Activated CD8-positive, alpha-beta memory T cell treated with anti-CD3 and anti-CD28 coated beads for 1 hour (primary cell): ENCODE measurements at places on chromosomes 6 and 20.

GRCh38 chr20:15359056-15359455 lies 1021.6 kb upstream of the FLRT3 start:
- no peak for DNase-seq

DNA sequence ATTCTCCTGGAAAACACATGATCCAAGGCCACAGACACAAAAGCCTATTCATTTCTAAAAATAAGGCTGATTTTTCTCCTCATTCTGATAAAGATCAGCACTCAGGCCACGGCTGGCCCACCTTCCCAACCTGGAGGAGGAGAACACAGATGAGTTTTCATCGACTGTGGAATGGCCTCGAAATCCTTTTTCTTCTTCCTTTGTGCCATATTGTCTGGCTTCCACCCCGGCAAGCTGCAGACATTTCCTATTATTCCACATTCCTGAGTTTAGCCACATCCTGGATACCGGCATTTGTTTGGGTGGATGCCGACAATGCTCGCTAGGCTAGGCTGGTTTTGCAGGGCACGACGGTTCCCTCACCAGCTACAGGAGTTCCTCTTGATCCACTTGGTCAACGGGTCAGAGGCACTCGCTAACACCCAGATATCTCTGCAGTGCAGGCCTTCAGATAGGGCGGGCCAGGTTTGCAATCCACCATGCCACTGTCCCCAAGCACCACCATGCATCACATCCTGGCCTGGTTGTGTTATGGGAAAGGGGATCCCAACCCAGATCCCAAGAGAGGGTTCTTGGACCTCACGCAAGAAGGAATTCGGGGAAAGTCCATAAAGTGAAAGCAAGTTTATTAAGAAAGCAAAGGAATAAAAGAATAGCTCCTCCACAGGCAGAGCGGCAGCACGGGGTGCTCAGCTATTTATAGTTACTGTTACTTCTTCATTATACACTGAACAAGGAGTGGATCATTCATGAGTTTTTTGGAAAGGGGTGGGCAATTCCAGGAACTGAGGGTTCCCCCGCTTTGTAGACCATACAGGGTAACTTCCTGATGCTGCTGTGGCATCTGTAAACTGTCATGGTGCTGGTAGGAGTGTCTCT lies 4.2 kb upstream of the CTSZ start:
- no peak for DNase-seq

DNA sequence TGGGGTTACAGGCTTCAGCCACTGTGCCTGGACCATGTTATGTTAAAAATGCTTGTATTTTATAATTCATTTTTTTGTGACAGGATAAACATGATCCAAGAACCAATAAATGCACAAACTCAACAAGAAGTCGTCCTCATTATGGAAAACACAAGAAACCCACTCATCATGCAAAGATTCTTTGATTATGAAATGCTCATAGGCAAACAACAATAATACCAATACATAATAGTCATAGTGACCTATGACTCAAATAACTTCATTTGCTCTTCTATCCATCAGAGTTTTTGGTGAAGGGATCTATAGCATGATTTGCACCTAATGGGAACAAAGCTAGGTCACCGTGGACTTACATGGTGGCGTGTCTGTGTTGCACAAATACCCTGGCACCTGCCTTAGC lies 217.1 kb upstream of the THEMIS start:
- DNase-seq: no peak

DNA sequence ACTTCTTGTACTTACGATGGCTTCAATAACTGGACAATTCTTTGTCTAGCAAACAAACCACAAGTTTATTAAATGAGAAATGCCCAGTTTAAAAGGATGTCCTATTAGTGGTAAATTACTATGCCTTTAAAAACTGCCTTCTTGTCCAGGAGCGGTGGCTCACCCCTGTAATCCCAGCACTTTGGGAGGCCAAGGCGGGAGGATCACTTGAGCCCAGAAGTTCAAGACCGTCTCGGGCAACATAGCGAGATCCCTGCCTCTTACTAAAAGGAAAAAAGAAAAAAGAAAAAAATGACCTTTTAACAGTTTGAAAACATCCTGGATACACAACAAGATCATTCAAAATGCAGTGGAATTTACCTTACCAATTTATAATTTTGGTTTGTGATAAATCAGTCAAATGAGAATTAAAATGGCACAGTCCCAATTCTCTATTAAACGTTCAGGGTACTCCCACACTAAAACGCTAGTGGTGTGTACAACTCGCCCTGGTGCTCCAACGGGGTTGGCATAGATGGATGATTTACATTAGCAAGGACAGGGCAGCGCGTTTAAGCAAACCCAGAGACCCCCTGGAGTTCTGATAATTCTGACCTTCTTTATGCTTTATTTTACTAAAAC lies 2.3 kb downstream of the ZBTB2 start:
- no peak for DNase-seq

DNA sequence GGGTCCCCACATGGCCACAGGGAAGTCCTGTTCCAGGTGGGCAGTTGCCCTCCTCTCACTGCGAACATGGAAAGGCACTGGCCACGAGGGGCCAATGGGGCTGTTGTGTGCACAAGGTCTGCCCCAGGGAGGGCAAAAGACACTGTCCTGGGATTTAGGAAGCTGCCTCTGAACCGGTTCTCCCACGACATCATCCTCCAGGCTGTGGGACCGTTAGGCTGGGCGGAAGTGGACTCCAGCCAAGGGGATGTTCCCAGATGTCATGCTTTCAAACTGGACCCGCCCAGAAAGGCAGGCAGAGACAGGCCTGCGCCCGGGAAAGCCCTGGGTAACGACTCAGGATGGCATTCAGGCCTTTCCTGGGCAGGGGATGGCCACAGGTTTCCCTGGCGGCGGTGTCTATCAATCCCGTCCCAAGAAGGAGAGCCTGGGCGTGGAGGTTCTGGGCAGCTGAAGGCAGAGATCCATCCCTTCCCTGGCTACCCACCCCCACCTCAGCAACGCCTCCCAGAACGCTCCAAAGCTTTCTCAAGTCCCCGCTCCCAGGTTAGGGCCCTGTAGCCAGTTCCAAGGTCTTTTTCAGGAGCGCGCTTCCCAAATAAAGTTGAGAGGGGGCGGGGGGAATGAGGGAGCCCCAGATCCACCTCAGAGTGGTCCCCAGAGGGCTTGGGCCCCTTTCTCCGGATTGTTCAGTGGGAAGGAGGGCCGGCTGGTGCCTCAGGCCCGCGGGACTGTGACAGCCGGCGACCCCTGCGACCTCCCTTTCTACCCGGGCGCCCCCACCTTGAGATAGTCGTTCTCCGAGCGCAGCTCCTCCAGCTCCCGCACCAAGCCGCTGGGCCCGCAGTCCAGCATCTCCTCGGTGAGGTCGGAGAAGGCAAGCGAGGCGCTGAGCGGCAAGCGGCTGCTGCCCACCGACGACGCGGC lies 13.8 kb upstream of the TLDC2 start:
- DNase-seq: no peak

- no peak for DNase-seq
Observed at GRCh38 chr6:67231092-67231491, 1404.0 kb upstream of the ADGRB3 start.

DNA sequence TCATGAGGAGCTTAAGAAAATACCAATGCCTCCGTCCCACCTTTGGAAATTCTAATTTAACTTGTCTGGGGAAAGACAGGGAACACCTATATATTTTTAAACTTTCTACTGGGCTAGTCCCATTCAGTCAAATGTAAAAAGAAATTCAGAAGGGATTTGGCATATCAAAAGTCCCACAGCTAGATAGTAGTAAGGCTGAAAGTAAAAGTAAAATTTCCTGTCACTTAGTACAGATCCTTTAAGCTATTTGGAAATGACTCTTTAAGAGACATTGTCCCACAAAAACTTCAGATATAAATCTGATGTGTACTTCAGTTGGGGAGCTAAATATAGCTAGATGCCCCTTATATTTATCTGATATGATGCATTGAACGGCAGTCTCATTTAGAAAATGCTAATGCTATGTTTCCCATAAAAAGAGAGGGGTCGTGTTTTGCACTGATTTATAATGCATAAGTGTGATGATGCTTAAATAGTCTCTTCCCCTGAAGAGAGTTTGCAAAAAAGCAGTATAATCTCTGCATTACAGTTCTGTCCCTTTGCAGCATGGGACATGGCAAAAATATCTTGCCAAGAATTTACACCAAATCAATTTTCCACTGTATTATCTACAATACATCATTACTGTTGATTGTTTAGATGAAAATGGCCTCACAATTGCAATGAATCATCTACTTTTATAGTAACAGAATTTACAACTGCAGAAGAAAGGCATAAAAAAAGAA lies 860.8 kb upstream of the MAP3K7 start:
- no peak for DNase-seq

DNA sequence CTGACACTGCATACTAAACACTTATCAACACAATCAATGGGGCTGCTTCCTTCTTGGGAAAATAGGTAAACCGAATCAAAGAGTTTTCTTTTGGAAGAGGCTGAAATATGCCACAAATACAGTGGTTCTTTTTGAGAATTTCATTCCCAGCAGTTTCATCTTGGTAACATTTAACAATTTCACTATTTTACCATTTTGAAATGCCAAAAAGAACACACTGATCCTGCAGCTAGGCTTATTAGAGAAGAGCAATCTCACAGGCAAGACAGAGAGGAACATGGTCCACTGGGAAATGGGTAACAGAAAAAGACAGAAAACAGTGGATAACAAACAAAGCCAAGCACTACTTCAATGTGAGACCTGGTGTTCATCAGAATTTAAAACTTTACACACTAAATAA lies 2.5 kb downstream of the CNR1 start:
- no peak for DNase-seq
